ENCODE measurements at places on chromosomes 4 and X.

- DNase-seq = peak; percentile 8
These were observed 895 bp downstream of the SMIM14 start for GRCh38 chr4:39637586-39638353.

GRCh38 chrX:115408771-115409400 is 119.4 kb downstream of the LUZP4 start:
- DNase-seq = no peak

DNA sequence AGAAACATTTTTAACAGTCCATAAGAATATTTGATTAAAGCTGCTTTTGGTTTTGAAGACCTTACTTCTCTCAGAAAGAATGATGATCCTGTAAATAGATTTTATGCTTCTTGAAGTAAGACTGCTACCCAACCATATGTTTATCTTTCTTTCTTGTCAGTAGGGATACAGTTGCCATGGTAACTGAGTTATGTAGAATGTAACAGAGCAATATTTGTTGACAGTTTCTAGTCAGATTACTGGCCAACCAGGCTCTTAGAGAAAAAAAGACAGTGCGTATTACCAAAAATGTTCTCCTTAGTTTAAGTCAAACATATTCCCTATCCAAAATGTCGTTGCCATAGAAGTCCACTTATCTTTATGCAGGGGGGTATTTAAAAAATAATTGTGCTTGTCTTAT is 456.8 kb downstream of the PRR32 start:
- DNase-seq = no peak

GRCh38 chr4:102392033-102392744 is 46.9 kb upstream of the SLC39A8 start:
- DNase-seq = no peak

DNA sequence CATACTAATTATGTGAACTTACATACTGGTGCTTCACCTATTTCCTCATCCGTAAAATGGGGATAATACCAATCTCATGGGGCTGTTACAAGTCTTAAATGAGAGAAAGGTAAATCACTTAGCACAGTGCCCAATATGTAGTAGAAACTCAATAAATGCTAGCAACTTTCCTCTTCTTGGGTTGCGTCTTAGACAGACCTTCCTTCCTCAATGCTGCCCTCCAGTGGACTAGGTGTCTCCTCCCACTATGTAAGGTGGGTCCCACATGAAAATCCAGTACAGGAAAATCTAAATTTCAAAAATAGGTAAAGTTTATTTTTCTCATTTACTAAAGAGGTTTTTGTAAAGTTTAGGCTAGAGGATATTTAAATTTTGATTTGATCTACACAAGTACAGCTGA is 20.6 kb downstream of the ZDHHC9 start:
- peak; percentile 24 for DNase-seq

- DNase-seq = no peak
These were observed 8.1 kb downstream of the WDFY3 start for GRCh38 chr4:84958434-84958833.

DNA sequence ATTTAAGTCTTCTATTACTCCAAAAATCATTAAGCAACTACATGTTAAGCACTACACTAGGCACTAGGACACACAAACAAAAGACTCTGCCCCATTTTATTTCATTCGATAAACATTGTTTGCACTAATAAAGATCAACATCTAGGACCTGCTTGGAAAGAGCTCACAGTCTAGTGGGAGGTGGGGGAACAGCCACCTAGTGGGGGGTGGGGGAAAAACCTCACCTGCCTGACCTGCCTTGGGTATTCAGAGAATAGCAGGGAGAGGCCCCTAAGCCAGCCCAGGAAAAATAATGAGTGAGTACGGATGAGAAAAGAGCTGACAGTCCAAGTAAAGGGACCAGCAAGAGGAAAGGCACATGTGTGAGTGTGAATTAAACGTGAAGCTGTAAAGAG is 52.2 kb downstream of the PRDM5 start:
- DNase-seq = no peak

DNA sequence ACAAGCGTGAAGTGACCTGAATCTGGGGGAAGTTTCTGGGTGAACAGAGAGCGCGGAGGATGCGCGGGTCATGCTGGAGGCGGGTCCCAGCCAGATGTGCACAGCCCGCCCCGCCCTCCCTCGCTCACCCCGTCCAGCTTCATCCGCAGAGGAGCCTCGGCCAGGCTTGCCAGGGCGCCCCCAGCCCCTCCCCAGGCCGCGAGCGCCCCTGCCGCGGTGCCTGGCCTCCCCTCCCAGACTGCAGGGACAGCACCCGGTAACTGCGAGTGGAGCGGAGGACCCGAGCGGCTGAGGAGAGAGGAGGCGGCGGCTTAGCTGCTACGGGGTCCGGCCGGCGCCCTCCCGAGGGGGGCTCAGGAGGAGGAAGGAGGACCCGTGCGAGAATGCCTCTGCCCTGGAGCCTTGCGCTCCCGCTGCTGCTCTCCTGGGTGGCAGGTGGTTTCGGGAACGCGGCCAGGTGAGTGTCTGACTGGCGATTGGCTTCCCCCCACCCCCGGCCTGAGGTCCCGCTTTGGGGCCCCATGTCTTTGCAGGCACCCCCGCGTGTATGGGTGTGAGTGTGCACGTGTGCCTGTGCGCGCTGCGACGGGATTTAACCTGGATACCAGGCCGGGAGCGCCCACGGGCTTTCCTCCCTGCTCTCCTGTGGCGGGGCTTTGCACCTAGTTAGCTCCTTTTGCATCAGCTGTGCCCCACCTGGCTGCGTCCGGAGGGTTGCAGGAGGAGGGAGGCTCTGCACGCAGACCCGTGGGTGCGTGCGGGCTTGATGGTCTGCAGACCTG is at the start of gene EGFL6:
Gene EGFL6 (plus strand): TSS at position 123 of the 782 bp plus-strand sequence. CDS start 261 bp downstream, at position 384.
- DNase-seq = no peak

- no peak for DNase-seq
These were observed 22.6 kb downstream of the LAMP2 start for GRCh38 chrX:120446498-120446897.
